Bone marrow (tissue), 2 donors: ENCODE measurements at places on chromosomes 5 and 9.

DNA sequence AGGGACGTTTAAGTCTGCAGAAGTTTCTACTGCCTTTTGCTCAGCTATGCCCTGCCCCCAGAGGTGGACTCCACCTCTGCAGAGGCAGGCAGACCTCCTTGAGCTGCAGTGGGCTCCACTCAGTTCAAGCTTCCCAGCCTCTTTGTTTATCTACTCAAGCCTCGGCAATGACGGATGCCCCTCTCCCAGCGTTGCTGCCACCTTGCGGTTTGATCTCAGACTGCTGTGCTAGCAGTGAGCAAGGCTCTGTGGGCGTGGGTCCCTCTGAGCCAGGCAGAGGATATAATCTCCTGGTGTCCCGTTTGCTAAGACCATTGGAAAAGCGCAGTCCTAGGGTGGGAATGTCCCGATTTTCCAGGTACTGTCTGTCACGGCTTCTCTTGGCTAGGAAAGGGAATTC is 2188.5 kb upstream of the WWC1 start:
- no peak for DNase-seq

DNA sequence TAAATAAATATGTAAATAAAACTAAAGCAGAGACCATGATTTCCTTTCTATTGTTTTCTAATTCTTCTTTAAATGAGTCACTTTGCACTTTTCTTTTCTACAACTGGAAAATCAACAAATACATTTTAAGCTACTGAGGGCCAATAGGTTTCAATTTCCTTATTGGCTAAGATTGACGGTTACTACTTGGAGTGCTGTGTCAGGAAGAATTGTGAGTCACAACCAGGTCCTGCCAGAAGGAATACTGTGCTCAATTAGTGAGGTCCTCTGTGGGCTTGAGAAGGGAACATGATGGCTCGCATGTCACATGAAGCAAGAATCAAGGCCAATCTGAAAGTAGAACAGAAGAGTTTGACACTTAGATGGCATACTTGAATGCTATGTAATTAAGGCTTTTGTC is 110.8 kb downstream of the HMHB1 start:
- DNase-seq = no peak

DNA sequence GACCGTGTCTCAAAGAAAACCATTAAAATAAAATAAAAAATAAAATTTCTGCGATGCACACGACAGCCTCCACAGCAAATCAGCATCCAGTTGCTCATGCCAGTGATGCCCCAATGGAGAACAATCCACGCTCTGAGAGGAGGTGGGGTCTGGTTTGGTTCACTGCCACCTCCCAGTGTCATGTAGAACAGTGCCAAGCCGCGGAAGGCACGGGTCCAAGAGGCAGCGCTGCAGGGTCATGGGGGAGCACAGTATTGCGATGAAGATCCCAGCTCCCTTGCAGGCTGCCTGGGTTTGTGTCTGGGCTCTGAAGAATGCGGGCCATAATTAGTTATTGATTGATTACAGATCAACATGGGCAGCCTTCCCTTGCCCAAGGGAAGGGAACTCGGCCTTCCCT is 6.1 kb upstream of the CACFD1 start:
- no peak for DNase-seq

GRCh38 chr5:33091571-33092363 is 349.0 kb upstream of the TARS1 start:
- no peak for DNase-seq

- no peak for DNase-seq
Observed at GRCh38 chr9:20428976-20429375, 193.3 kb downstream of the MLLT3 start.

DNA sequence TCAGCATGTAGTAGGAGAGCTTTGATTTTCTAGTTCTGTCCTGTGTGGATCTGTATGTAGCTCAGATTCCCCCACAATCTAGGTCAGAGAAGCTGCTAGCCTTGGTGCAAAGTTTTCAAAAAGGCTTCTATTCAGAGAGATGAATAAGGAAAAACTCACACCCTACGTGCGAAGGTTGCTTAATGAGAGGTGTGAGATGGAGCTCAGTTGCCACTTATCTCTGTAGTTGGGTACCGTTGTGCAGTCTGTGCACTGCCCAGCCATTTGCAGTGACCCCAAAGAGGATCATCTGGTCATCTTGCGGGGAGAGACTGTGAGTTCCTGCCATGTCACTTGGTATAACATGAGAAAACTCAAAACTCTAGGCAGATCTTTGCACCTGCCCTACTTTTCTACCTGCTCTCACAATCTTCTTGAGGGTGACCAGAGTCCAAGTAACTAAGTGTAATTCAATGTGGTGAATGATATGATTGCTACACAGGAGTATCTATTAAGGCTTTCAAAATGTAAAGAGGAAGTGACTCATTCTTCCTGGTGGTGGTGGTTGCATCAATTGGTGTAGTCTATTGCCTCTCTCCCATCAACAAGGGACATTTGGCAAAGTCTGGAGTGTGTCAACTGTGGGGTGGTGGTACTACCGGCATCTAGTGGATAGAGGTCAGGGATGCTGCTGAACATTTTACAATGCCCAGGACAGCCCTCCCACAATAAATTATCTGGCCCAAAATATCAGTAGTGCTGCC is 65.2 kb downstream of the TMC1 start:
- DNase-seq = peak; percentile 17

DNA sequence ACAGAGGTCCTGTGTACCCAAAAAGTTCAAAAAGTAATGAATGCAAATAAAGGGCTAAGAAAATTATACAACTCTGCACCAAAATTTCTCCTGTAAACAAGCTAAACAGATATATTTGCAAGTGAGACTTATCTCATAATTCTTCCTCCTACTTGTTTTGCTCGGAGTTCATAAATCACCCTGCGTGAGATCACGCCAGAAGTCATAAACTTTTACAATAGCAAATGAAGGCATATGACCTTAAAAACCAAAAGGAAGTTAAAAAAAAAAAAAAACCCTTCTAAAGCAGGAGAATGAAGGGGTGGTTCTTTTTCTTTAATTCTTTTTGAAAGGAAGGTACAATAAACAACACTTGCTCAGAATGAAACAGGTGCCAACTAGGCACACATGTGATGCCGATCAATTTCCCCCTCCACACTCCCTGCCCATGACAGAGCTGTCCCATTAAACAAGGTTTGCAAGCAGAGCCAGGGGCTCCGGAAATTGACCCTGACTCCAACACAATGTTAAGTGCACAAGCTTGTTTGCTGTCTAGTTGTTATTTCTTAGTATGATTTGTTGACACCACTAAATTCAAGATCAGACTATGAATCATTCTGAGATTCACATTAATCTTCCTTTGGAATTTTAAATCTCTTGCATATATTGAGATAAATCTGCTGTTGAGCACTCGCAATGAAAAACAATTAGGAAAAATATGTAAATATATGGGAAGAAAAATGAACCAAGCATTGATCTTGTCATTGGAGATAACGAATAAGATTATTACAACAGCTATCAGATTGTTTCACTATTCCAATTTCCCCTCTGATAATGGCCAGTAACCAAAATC is 46.3 kb downstream of the DROSHA start:
- no peak for DNase-seq

GRCh38 chr5:6676702-6677101 is 36.5 kb upstream of the TENT4A start:
- DNase-seq = no peak

GRCh38 chr9:121601194-121601593 is 50.2 kb upstream of the DAB2IP start:
- DNase-seq = no peak

- peak; percentile 21 for DNase-seq
Observed at GRCh38 chr5:321230-321725, at the start of gene AHRR. Gene AHRR, plus strand, starts transcription at chr5:321714. Its CDS starts 22,189 bp downstream, at chr5:343903.

GRCh38 chr5:39185761-39186160 is 33.6 kb downstream of the FYB1 start:
- DNase-seq = no peak

GRCh38 chr5:80608731-80609130 is 38.7 kb upstream of the ANKRD34B start:
- no peak for DNase-seq

DNA sequence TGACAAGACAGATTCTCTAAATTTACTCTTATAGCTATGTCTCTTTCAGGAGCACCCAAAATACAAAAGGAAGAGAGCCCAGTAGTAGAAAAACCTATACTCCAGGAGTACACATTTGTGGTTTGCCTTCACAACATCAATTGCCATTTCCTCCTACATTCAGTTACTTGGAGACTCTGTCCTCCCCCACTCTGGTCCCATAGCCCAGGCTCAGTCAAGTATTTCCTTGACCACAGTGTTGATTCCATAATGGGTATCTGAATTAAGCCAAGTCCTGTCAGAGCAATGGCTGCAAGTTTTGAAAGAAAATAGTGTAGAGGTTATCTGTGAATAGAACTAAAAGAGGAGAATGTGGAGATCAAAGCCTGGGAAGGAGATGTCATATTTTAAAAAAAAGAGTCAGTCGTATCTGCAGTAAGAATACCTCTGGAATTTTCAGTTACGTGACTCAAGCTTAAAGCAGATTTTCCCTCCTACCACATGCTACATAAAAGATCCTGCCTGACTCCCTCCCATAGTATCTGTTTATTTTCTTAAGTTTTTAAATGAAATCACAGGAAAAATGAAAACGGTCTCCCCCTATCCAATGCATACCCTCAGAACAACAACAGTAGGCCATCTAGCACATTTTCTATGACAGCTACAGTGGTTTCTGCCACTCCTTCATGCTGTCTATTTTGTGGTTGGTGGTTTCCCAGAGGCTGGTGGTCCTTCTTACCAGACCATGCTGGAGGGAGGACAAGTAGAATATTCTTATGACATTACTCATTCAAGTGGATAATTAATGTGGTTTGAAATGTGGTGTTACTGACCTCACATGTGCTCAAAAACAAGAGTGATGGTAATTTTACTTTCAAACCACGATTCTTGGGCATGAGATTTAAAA is 249.7 kb upstream of the TMEM161B start:
- DNase-seq = no peak

DNA sequence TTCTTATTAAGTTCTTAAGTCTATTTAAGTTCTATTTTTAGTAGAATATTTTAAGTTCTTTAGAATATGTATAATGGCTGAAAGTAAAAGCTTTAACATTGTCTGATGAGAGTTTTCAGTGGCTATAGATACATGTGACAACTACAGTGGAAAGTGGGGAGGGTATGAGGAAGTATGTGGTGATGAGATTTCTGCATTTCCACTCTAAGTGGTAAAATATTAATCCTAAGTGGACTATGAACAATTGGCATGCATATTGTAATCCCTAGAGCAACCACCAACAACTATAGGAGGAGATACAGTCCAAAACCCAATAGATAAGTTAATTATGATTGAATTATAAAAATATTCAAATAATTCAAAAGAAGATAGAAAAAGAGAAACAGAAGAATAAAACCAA is 183.6 kb downstream of the GADD45G start:
- no peak for DNase-seq

GRCh38 chr9:77215874-77216273 is 38.5 kb downstream of the VPS13A start:
- DNase-seq = no peak

DNA sequence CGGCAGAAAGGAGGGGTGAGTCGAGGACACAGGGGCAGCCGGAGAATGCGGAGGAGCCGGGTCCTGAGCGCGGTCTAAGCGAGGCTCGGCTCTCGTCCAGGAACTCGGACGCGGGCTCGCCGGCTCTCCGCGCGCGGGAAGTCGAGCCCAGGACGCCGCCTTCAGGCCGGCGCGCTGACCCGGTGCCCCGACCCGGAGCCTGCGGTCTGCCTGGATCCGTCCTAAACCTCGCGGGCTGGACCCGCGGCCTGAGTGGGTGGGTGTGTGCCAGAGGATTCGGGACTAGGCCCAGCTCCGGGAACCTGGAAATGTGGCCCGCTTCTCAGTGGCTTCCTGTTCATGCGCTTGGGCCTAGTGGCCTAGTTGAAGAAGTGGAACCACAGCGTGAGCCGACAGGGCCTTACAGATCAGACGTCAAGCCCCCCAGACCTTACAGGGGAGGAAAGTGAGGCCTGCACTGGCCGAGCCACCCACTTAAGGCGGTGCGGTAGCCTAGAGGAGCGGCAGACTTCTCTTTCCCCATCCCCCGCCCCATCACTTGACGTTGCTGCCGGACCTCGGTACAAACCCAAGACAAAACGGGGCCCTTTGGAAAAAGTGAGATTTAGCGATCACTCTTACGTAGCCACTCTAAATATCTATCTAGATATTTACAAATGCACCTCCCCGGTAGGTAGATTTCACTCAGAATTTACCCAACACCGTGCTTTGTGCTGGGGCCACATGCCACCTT is 1.2 kb downstream of the CDKN2B-AS1 start:
- DNase-seq = no peak

DNA sequence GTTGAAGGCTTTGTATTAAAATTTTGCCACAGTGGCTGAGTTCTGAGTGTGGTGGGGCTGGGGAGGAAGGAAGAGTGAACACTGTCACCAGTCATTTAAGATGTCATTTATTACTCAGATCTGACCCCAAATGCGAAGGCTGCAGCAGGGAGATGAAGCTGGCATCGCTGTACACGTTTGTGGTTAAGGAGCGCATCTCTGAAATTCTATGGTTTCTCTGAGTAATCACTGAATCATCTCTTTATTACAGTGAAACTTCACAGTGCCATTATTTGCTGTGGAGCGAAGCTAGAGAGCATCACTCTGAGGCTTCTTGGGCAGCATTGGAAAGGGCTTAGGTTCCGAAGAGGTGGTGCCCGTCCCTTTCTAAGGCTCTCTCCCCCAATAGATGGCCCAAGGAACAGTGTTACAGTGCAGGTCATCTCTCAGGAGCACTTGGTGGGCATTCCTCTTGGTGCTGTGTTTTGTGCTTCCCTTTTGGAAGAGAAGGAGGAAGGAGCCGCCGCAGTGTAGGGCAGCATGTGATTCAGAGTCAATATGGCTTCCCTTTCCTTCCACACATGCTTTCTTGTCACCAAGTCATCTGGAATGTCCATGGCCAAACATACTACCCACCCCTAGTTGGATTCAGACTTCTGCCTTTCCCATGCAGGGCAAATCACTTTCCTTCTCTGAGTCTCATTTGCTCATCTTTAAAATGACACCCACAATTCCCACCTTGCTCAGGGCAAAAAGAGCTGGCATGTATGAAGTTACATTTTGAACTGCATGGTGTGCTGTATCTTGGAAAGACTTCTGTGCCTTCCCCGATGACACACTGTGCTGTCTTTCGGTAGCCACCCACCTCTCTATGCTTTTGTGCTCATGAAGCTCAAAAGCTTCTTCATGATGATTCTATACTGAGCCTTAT is 9.3 kb upstream of the TEX48 start:
- no peak for DNase-seq

- DNase-seq = no peak
Observed at GRCh38 chr9:34143116-34143515, 16.6 kb upstream of the DCAF12 start.

GRCh38 chr5:121415270-121415669 is 436.4 kb upstream of the FTMT start:
- no peak for DNase-seq

GRCh38 chr9:92171822-92172221 is 56.6 kb upstream of the SPTLC1 start:
- no peak for DNase-seq

- no peak for DNase-seq
Observed at GRCh38 chr5:55063220-55063863, 39.1 kb upstream of the GZMA start.

- no peak for DNase-seq
Observed at GRCh38 chr9:108073823-108074222, 584.3 kb upstream of the KLF4 start.
